ENCODE measurements at places on chromosomes 7 and 10.

GRCh38 chr10:74104996-74105395, 45.6 kb downstream of the AP3M1 start:
- no peak for DNase-seq

DNA sequence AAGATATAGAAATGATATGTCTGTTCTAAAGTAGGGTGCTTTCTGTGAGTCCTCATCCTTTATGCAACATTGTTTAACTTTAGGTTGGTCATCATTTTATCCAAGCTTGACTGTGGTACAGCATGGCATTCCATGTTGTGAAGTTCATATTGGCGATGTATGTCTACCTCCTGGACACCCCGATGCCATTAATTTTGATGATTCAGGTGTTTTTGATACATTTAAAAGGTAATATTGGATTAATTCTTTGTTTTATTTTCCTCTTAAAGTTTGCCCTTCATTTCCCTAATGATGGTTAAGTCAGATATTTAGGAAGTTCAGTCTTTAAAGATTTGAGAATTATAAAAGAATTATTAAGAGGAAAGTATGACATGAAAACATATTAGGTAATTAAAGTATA, 21.3 kb downstream of the HBP1 start:
- DNase-seq = no peak

DNA sequence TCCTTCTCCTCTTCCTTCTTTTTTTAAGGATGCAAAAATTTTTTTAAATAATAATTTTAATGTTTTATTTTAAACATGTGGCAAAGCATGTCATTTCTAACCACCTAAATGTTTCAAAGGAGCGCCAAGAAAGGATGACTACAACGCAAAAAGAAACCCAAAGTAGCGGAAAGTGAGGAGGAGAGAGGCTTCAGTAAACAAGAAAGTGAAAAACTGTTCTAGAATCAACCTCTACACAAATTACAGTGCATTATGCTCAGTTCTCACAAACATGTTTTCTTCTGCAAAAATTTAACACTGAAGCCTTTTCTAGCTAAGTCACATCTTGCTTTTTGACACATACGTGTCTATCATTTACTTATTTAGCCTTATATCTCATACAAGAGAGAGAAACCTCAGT, 948.6 kb downstream of the GATA3 start:
- DNase-seq = no peak

GRCh38 chr7:100059251-100059739, 9.7 kb downstream of the ZSCAN21 start:
- no peak for DNase-seq

GRCh38 chr10:122555442-122555841, 5.1 kb upstream of the DMBT1 start:
- no peak for DNase-seq

- no peak for DNase-seq
These were observed 57.1 kb upstream of the PDGFA start for GRCh38 chr7:576524-577277.

DNA sequence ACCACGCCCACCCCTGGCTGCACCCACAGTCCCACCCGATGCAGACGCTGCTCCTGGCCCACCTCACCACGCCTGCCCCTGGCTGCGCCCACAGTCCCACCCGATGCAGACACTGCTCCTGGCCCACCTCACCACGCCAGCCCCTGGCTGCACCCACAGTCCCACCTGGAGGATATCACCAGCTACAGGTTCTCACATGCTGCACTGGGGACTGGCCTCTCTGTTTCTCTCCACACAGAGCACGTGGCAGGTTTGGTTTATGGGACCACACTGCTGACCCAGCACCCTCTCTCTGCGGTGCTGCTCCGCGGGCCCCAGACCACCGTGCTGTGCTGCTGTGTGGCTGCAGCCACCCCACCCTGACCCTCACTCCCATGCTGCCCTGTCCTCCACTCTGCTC, 120.9 kb downstream of the VIPR2 start:
- DNase-seq = no peak

GRCh38 chr10:29761916-29762315, 127.1 kb upstream of the SVIL start:
- DNase-seq = no peak

DNA sequence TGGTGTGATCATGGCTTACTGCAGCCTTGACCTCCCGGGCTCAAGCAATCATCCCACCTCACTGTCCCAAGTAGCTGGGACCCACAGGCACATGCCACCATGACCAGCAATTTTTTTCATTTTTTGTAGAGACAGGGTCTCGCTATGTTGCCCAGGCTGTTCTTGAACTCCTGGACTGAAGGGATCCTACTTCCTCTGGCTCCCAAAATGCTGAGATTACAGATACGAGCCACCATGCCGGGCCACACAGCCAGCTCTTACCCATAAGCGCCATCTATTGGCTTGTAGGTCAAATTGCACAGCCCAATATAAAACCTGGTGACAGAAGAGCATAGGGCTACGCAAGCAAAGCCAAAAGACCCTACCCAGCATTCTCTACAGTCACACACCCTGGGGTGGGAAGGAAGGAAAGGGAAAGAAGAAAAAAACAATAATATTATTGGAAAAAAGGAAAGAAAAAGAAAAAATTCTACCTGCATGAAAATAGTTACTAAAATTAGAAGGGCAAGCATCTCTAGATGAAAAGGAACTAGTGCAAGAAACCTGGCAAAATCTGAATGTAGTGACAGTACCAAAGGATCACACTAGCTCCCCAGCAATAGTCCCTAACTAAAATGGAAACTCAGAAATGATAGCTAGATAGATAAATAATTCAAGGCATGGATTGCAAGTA, 29.4 kb upstream of the AMPH start:
- DNase-seq = peak; percentile 13

GRCh38 chr10:127944256-127944655, 37.4 kb downstream of the PTPRE start:
- no peak for DNase-seq

DNA sequence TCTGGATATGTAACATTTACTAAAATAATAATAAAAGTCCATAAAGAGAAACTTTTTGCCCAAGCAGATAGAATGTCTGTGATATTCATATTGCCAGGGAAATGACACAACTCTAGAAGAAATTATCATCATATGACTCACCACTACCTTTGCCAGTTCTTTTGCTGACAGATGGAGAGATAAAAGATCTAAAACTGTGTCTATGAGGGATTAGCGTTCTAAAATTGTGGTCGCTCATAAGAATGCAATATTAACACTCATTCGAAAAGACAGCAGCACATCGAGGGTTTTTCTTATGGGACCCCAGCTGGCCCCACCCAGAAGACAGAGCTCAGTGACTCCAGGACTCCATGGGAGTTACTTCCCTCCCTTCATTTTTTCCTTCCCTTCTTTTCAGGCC, 16.6 kb upstream of the LANCL2 start:
- no peak for DNase-seq

DNA sequence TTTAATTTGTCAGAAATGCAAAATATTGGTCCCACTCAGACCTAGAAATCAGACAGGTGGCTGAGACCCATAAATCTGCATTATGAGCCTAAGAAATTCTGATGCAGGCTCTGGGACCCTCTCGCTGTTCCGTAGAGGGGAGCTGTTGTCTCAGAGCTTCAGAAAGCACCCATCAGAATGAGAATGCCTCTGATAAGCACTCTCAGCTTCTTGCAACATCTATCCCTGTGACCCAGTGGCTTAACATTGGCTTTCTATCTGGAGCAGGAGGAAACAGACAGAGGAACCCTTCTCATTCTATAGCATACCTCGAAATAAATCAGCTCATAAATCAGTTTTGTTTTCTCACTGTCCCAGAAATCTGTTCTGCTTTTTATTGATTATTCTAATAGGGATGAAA, 184.6 kb upstream of the SP4 start:
- no peak for DNase-seq

GRCh38 chr10:22750131-22750530, 35.8 kb upstream of the PIP4K2A start:
- no peak for DNase-seq

GRCh38 chr10:118557946-118558345, 37.5 kb downstream of the PRLHR start:
- no peak for DNase-seq
